ENCODE measurements at places on chromosomes 2 and 18. TPM values are rescaled to one million over a fixed set of nuclear protein-coding genes. Genes with fewer than 3 reads are reported as not detected.

LIPG gene
- 1.8 TPM for total RNA-seq

ACP1 gene
- 135 TPM for total RNA-seq

DNA sequence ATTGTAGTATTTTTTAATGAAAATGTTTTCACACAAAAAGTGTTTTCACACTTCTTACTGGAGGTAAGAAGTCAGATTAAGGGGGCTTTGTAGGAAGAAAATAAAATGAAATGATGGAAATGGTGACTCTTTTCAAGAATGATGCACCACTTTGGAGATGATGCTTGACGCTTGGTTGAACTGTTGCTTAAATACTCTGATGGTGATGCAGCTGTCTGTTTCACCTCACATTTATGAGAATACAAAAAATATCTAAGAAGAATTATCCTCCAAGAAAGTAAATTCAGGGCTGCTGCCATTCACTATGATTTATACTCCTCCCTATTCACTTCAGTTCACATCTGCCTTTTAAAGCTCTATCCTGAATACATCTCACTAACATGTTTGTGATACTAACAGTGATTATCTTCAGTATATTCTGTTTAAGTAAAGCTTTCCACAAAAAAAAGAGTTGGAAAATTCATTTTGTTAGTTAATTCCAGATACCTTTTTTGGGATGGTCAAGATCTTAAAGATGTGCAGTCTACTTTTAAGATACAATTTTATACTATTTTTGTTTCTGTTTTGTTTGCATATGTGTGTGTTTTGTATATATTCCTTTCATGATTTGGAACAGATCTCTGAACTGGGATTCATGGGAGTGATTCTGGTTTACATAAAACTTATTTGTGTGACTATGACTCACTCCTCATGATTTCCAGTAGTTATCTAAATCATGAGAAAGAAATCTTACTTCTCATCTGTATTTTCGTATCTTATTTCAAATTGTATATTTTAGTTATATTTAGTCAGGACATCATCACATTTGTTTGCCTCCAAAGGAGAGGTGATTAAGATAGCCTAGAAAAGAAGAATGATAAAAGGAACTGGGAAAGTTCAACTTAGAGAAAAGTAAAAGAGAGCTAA, 53.1 kb downstream of the SLC39A10 start:
- H3K36me3 ChIP-seq: peaks cover 15% of the 10 kb centered on the region
- no peaks in the 10 kb centered on the region for H3K27me3 ChIP-seq
- no peaks in the 10 kb centered on the region for H3K4me1 ChIP-seq
- H3K4me3 ChIP-seq: no peak overlapping the region
- no peak for DNase-seq

GRCh38 chr18:75170916-75171315, 38.0 kb downstream of the PTGR3 start:
- peaks cover 59% of the 10 kb centered on the region for H3K27me3 ChIP-seq
- H3K27ac ChIP-seq: no peak overlapping the region
- H3K4me1 ChIP-seq: no peaks in the 10 kb centered on the region
- no peak overlapping the region for H3K4me3 ChIP-seq

DNA sequence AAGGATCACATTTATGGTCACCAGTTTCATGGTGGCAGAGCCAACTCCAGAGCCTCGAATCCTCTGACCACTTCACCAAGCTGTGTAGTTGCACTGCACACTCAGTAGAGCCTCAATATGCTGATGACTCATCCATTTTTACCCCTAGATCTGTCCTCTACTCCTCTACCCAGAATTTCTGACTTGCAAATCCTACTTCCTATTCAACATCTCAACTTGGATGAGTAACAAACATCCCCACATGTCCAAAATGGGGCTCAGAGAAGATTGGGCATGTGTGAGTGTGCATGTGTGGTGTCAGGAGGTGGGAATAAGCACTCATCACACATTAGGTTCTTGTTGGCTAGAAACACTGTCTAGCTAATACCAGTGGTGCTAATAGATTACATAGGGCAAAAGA, 57.8 kb upstream of the IGFBP2 start:
- H3K36me3 ChIP-seq: no peaks in the 10 kb centered on the region
- H3K4me1 ChIP-seq: no peaks in the 10 kb centered on the region
- H3K27ac ChIP-seq: no peak overlapping the region
- H3K4me3 ChIP-seq: no peak overlapping the region
- H3K27me3 ChIP-seq: peaks cover 10% of the 10 kb centered on the region

DNA sequence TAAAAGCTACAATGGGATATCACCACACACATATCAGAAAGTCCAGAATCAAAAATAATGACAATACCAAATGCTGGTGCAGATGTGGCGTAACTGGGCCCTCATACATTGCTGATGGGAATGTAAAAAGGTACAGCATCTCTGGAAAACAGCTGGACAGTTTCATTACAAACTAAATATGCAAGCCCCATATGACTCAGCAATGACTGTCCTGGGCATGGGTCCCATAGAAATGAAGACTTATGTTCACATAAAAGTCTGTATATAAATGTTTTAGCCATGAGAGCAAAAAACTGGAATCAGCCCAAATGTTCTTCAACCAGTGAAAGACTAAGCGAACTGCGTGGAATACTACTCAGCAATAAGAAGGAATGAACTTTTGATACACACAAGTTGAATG, 56.7 kb downstream of the ALPK2 start:
- DNase-seq: no peak
- no peak overlapping the region for H3K27ac ChIP-seq
- no peak overlapping the region for H3K4me3 ChIP-seq
- H3K36me3 ChIP-seq: no peaks in the 10 kb centered on the region
- H3K4me1 ChIP-seq: no peaks in the 10 kb centered on the region
- H3K27me3 ChIP-seq: no peaks in the 10 kb centered on the region

CDH19 gene
- total RNA-seq: not detected

DNA sequence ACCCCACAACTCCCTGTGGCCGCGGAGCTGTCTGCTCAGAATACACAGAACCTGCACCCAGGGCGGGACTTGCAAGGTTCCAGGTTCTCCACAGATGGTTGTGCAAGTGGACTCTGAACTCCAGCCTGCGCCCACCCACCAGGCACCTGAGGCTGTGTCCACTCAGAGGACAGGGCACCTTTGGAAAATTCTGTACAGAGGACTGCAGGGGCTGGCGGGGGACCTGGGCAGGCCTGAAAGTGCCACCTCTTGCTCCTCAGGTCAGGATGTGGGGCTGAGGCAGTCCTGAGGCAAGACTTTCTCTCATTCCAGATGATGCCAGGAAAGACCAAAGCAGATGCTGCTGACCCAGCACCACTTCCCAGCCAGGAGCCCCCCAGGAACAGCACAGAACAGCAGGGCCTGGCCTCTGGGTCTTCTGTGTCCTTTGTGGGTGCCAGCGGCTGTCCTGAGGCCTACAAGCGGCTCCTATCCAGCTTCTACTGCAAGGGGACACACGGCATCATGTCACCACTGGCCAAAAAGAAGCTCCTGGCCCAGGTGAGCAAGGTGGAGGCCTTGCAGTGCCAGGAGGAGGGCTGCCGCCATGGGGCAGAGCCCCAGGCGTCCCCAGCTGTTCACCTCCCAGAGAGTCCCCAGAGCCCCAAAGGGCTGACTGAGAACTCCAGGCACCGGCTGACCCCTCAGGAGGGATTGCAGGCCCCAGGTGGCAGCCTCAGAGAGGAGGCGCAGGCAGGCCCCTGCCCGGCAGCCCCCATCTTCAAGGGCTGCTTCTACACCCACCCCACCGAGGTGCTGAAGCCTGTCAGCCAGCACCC, 14.4 kb downstream of the ARID5A start:
- no peak overlapping the region for H3K4me3 ChIP-seq
- no peak overlapping the region for H3K27ac ChIP-seq
- no peak for DNase-seq
- H3K27me3 ChIP-seq: no peaks in the 10 kb centered on the region
- H3K36me3 ChIP-seq: peaks cover 4% of the 10 kb centered on the region

RUFY4 gene
- not detected for total RNA-seq

TMEFF2 gene
- not detected for total RNA-seq

- no peak overlapping the region for H3K4me3 ChIP-seq
- no peak for DNase-seq
- H3K4me1 ChIP-seq: no peaks in the 10 kb centered on the region
- H3K36me3 ChIP-seq: no peaks in the 10 kb centered on the region
- H3K27ac ChIP-seq: no peak overlapping the region
Observed at GRCh38 chr18:23930002-23930401, 84.6 kb upstream of the TTC39C start.

CIAO1 gene
- total RNA-seq: 94.3 TPM

GRCh38 chr2:199160081-199160480, 297.7 kb downstream of the SATB2 start:
- H3K27me3 ChIP-seq: no peaks in the 10 kb centered on the region
- DNase-seq: no peak
- H3K4me3 ChIP-seq: no peak overlapping the region
- no peak overlapping the region for H3K27ac ChIP-seq

CXCR2 gene
- not detected for total RNA-seq

DNA sequence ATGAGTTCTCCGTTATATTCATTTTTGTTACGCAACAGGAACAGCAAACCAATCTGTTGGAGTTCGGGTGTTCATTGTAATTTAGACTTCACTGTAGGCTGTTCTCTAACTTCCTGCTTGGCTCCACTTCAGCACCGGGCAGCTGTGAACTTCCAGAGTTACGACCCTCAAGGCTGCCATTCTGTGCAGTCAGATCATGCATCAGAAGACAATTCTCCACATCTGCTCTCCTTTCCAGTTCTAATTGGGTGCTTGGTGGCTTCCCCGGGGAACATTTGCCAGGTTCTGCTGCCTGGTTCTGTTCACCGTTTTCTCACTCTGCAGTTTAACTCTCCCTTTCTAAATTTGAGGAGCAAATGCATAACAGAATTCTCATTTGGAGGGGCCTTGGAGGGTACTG, 237.7 kb downstream of the NYAP2 start:
- H3K27ac ChIP-seq: no peak overlapping the region
- H3K27me3 ChIP-seq: no peaks in the 10 kb centered on the region
- no peak for DNase-seq

- H3K27me3 ChIP-seq: peaks cover 14% of the 10 kb centered on the region
- no peak overlapping the region for H3K4me3 ChIP-seq
- DNase-seq: no peak
- H3K36me3 ChIP-seq: no peaks in the 10 kb centered on the region
Observed at GRCh38 chr18:36536426-36536825, 238.9 kb downstream of the FHOD3 start.

DARS1 gene
- total RNA-seq: 95.3 TPM
